ENCODE measurements at places on chromosomes 3 and 15.

DNA sequence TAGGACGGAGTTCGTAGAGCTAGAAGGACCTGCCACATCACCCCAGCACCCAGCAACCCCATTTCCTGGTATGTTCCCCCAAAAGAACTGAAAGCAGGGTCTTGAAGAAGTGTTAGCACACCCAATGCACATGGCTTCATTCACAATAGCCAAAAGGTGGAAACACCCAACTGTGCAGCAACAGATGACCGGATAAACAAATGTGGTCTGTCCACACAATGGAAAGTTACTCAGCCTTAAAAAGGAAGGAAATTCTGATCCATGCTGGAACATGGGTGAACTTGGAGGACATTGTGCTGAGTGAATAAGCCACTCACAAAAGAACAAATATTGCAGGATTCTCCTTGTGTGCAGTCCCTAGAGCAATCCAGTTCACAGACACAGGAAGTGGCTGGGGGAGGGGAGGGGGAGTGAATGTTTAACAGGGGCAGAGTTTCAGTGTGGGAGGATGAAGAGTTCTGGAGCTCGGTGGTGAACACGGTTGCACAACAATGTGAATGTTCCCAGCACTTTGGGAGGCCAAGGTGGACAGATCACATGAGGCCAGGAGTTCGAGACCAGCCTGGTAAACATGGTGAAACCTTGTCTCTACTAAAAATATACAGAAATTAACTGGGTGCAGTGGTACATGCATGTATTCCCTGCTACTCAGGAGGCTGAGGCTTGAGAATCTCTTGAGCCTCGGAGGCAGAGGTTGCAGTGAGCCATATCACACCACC is 157.5 kb downstream of the NUP210 start:
- DNase-seq: no peak

- no peak for DNase-seq
Measured at GRCh38 chr3:71450162-71450561, 133.4 kb downstream of the FOXP1 start.

DNA sequence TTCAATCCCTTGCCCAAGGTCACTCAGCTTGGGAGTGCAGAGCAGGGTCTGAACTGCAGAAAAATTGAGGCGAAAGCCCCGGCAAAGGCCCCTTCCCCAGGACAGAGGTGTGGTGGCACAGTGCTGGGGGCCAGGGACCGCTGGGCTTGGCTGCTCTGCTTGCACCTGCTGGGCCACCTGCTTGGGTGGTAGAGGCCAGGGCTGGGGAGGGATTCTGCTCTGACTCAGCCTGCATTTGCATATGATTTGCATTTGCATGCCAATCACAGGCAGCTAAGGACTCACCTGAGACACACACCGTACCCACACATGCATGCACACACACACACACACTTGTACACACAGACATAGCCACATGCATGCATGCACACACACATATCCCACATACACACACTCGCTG is 9.9 kb downstream of the GRM2 start:
- DNase-seq: no peak

DNA sequence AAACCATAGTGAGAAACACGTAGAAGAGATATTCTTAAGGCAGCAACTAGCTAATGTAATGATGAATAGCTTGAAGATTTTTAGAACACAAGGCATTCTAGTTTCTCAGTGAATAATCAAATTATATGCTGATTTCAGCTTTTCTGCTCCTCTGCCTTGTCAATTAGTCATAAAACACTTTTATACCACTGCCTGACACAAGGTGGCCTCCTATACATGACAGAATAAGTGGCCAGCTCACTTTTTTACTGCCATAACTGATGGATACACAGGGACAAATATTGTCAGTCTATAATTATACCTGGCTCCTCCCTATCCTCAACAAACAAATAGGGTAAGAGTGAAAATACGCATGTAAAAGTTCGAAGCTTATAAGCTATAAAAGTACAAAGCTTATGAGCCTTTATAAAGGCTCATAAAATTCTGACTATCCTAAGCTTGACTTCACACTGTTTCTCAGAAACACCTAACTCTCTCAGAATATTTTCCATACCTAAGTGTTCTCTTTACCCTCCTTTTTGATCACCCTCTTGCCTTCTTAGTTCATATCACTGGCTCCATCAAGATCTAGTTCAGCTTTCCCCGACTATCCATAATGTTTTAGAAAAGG is 81.6 kb downstream of the HERC1 start:
- peak; percentile 53 for DNase-seq

DNA sequence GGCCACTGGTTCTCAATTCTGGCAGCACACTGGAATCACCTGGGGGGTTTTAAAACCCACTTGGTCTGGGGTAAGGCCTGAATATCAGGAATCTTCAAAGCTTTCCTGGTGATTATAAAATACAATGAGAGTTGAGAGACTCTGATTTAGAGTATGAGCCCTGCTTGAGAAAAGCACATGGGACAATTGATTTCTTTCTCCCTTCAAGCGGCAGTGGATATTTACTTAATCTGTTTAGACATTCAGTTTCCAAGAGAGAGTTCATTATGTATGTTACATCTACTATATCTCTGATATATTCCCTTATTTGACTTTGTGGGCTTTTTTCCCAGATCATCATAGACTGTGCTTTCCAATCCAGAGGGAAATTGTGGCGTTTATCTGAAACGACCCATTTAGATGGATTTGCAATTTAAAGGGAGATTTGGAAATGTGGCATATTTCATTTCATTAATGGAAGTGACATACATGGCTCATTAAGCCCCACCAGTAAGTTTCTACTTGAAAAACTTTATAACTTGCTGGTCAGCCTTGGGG is 171.2 kb upstream of the PFN2 start:
- DNase-seq: no peak

DNA sequence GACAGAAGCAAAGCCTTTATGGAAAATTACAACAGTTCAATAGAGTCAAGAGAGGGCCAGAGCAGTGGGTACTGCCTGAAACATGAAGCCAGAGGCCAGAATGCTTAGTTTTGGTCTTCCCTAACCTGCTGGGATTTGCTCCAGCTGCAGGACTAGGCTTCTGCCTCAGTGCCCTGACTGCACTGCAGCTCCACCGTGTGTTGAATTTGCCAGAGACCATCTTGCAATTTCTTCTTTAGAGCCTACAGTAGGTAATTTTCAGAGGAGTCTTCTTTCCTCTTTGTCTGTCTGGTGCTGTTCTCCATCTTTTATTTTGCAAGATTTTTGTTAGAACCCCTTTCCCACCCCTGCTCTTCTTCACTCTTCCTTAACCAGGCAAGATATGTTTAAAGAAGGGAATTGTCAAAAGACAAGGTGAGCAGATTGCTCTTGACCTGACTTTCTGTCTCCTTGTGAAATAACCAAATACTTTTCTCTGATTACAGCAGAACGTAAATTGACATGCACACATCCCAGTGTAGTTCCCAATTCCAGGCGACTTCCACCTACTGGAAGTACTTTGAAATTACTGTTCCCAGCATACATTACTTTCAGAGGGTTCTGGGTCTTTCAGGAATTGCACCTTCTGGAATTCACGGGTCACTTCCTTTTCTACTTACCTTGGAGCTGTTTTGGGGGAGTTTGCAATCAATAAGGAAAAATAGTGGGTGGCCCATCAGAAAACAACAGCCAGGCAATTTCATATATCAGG is 161.2 kb downstream of the MINAR1 start:
- DNase-seq: peak; percentile 21

DNA sequence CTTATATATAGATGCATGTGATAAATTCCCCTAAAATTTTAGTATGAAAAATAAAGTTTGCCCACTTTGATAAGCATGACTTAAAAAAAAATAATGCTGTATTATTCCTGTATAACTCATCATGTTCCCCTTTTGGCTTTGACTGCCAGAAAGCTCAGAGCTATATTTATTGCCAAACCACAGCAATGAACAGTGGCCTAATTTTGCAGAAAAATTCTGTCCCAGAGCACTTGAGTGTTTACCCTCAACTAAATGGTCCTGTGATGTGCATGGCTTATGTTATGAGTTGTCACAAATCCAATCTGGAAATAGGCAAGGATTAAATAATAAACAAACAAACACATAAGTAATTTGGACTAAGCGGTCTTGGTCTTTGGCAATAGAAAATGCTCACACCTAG is 276.7 kb downstream of the SLC9A9 start:
- no peak for DNase-seq

DNA sequence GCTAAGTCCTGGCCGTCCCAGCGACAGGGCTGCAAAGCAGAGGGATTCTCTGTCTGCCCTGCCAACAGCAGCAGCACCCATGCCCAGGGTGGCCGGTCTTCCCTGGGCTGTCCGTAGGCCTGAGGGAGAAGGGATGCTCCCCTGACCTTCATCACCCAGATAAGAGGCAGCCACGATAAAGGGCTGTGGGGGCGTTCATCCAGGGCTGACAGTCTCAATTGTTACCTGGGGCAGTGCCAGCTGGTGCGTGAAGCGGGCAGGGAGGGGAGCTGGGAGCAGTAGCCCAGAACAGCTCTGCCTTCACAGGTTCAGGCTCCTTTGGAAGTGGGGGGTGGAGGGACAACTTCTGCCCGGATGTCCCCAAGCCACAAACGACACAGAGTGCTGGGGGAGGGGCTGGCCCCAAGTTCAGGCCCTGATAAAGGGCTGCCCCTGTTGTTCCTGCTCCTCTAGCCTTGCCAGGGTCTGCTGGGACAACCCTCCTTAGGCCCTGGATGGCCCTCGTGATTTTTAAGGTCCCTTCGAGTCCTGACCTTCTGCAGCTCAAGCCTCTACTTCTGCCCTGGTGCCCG is 94.7 kb downstream of the RAB11A start:
- no peak for DNase-seq

DNA sequence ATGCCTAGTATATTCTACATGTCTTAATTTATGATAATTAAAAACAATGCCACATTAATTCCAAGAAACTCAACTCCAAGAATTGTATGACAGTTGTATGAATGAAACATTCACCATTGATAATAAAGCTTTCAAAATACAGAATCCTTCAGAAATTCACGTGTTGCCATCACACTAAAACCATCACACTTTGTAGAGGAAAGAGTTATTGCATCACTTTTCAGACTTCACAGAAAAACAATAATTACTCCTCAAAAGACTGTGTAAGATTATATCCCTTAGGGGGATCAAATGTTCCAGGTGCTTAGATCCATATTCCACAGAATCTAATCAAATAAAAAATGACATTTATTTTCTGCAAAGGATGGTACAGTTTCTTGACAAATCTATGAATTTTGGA is 85.0 kb downstream of the OSBPL10 start:
- DNase-seq: no peak

GRCh38 chr3:148208975-148209374 is 488.7 kb upstream of the AGTR1 start:
- DNase-seq: no peak

GRCh38 chr3:188401244-188401993 is 247.5 kb downstream of the LPP start:
- no peak for DNase-seq

DNA sequence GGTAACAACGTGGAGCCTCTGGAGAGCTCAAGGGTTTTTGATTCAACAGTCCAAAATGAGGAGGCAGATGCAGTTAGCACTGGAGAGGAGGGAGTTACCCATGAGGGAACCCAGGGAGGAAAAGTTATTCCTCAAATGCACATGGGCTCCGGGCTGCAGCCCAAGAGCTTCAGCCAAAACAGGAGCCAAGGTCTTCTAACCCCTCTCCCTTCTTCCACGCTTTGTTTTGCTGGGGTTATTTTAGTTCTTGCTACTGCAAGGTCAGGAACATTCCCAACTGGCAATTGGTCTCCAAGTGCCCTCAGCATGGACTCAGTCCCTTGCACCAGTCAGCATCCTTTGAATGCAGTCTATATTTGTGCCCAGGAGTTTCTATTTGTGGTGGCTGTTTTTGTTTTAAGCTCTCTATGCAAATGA is 90.0 kb downstream of the TGFBR2 start:
- no peak for DNase-seq

DNA sequence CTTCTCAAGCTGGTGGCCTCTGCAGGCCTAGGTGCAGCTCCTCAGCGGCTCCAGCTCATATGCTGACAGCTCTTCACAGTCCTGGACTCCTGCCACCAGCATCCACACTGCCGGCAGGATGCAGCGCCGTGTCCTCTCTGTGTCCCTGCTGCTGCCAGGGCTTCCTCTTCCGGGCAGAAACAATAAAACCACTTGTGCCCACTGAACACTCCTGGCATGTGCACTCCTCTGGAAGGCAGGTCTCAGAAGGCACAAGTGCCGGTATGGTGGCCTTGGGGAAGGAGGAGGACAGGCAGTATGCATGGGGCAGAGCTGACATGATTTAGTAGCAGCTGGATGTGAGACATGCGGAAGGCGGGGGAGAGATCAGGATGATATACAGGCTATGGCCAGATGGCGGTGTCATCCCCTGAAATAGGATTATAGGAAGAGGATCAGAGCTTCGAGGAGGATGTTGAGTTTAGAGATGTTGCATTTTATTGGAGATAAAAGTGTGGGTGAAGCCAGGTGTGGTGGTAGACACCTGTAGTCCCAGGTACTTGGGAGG is 7.5 kb upstream of the MAN2A2 start:
- no peak for DNase-seq

GRCh38 chr15:31552482-31553099 is 226.0 kb downstream of the KLF13 start:
- DNase-seq: no peak

GRCh38 chr3:190188197-190188596 is 67.5 kb upstream of the P3H2 start:
- DNase-seq: no peak

- DNase-seq: no peak
Measured at GRCh38 chr3:144055604-144056003, 84.0 kb downstream of the DIPK2A start.

- no peak for DNase-seq
Measured at GRCh38 chr3:106965307-106965706, 411.9 kb upstream of the CCDC54 start.

DNA sequence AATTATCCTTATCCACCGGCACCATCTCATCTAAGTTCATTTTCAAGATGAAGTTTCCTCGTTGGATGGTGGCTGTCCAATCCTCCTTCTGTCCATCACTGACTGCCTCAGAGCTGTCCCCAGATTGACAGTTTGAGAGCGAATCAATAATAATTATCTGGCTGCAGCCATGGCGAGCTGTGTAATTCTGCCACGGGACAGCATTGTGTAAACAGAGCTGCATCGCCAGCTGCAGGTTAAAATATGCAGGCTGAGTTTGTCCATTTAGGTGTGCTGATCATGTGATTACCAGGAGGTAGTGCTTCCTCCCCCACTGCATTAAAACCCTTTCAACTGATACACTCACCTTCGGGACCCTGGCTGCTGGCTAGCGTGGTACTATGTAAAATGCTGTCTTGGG is 461.9 kb upstream of the ONECUT1 start:
- no peak for DNase-seq

GRCh38 chr3:139534455-139534812 is 5.1 kb downstream of the RBP1 start:
- DNase-seq: peak; percentile 35

- DNase-seq: no peak
Measured at GRCh38 chr15:59011262-59011952, 23.9 kb downstream of the RNF111 start.
